ENCODE measurements at places on chromosomes 16 and 17.

GRCh38 chr16:15836965-15837611, 19.7 kb downstream of the MYH11 start:
- no peak for DNase-seq

DNA sequence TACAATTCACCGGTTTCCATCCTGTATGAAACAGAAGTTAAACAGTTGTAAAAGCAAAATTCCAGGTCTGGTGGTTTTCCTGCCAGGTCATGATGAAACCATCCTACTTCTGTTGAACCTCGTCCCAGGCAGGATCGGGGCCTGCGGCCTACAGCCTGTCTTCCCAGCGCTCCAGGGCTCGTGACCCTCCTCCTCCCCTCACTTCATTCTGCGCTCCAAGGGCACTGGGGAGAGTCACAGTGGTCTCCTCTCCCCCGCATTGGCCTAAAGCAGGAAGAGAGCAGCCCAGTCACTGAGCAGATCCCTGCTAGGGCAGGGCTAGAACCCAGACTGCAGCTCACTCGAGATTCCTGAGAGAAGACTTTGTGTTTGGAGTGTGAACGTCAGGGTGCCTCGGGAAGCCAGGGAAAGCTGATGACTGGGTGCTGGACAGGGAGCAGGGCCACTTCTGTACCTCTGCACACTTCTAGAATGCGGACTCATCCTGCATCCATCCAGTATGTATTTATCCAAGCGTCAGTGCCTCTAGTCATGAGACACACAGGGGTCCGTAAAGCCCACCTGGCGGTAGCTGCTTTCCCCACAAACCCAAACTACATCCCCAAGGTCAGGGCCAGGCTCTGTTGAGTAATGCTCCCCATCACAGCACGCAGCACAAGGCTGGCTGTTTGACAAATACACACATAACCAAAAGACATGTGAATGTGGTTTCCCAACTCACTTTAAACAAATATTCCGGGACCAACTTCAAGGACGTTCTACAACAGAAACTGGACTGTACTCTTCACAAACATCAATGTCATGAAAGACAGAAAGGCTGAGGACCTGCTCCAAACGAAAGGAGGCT, 1.7 kb upstream of the ITGAE start:
- DNase-seq: no peak

DNA sequence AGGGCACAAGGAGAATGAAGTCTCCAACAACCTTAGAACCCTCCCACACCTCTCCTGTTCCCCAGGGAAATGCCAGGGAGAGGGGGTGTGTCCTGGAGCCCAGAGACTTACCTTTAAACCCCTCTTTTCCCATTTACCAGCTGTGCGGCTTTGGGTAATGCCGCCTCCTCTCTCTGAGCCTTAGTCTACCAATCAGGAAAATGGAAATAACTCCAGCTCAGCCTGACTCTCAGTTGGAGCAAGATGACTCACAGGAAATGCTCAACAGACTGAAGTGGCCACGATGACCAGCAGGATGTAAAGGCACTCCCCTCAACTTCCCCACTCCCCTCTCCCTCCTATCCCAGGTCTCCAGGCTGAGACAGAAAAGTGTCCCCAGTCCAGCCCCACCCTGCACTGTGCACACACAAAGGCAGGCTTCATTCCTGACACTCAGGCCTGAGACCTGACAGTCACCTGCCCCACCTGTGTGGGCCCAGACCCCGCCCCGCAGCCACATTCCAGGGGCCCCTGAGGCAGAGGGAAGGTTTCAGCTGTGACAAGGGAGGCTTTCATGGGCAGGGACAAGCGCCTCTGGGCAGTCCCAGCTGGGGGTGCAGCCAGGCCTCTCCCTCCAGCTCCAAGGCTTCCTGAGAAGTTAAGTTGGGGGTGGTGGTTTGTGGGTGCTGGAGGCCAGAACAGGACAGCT, 3.0 kb upstream of the KRT15 start:
- peak; percentile 55 for DNase-seq

GRCh38 chr16:3787924-3788661, 70.8 kb upstream of the TRAP1 start:
- no peak for DNase-seq

DNA sequence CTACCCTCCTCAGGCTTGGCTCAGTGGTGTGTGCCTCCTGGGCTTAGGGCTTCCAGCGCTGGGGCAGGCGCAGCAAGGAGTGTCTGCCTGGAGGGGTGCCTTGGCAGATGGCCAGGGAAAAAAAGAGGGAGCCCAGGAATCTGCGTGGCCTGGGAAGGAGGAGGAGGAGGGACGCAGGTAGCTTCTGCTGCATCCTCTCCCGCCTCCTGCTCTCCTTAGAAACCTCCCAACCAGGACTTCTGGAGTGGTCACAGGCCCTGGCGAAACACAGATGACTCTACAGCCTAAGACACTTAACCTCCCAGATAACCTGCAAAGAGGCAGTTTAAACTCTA, 7.3 kb upstream of the BCAR1 start:
- DNase-seq: no peak

DNA sequence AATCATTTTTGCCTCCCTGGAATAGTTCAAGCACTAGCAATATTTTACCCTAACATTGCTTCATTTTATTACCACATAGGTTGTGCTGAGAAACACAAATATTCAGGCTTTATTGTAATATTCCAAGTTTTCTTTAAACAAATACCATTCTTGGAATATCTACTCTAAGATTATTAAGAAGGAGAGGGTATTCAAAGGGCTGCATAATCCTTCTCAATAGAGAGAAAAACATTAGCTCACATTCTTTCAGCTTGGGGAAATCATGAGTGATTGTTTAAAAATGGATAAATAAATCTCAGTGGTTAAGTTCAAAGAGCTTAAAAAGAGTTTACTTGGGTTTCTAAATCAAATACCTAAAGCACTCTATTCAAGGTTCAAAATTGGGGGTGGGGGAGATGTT, 111.9 kb upstream of the CORO6 start:
- DNase-seq: no peak

DNA sequence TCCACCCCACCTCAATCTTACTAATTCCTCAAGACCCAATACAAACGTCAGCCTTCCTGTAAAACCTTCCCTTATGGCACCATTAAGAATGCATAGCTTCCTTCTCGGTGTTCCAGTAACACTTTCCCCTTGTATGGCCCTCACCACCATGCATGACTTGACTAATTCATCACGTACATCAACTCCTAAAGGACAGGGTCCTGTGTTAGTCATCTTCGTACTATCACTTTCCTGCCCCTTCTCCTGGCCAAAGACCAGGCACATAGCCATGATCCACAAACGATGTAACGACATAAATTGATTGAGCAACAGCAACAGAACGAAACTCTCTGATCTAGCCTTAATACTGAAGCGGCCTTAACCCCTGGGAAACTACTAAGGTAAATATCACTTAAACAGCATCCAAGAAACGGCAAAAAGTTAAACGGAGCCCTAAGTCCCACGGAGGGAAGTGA, 612 bp downstream of the PSMD12 start:
- no peak for DNase-seq

GRCh38 chr17:27514595-27515413, 58.6 kb downstream of the KSR1 start:
- no peak for DNase-seq

- no peak for DNase-seq
These were observed 18.3 kb downstream of the TPSG1 start for GRCh38 chr16:1206786-1207185.

- DNase-seq: no peak
These were observed 58.0 kb upstream of the HNF1B start for GRCh38 chr17:37802712-37803416.

DNA sequence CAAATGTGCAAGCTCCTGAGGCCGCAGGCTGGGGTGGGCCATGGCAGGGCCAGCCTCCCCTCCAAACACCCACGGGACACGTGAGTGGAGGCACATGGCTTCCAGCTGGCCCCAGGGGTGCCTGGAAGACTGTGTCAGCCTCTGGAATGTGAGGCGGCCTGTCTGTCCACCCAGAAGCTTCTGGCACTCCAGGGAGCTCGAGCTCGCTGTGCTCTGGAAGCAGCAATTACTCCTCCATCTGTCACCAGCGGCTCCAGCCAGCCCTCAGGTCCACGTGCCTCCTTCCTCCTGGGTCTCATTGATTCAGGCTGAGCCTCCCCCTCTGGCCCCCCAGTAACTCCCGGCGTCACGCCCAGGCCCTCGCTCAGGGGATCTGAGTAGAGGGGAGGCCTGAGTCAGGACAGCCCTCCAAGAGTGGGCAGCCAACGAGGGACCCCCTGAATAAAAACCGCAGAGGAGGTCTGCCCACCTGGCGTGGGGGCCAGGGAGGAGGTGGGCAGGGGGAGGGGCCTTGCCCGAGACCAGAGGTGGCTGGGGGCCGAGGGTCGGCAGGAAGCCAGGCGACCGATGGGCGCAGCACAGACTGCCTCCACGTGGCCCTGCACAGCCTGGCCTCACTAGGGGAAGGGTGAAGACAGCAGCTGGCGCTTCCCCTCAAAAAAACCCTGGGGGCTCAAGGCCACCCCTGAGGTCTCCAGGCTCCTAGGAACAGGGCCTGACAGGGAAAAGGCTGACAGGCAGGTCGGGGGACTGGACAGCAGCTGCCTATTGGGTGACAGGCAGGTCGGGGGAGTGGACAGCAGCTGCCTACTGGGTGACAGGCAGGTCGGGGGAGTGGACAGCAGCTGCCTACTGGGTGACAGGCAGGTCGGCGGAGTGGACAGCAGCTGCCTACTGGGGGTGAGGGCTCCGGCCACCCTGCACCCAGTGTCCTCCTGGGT, 11.9 kb downstream of the PIEZO1 start:
- no peak for DNase-seq

DNA sequence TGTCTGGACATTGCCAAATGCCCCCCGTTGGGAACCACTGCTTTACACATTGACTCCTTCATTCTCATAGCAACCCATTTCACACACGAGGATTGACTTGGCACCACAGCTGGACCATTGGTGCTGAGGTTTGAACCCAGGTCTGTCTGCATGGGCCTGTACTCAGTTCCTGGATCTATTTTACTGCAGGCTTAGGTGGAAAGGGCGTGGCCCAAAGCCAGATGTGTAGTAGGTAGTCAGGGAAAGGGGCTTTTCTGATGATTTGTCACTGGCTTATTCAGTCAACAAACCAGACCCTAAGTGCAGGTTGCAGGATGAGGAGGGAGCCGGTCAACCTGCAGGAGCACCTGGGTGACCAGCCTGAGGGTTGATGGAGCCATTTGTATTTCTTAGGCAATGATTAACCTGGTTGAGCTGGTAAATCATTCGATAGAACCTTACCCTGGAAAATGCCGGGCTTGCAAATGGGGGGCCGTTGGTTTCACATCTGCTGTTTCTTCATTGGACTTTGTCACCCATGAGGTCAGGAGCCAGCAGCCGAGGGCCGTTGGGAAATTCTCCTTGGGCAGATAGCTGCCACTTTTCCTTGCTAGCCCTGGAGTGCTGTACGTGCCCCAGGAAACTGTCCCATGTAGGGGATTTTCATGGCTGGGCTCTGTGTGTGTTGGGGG, 104.4 kb downstream of the CMIP start:
- DNase-seq: peak; percentile 22

GRCh38 chr17:14775731-14776492, 475.0 kb downstream of the HS3ST3B1 start:
- DNase-seq: no peak

GRCh38 chr17:43405861-43406260, 7.1 kb downstream of the ARL4D start:
- no peak for DNase-seq

GRCh38 chr16:1509307-1510221, 16.4 kb downstream of the TELO2 start:
- no peak for DNase-seq

DNA sequence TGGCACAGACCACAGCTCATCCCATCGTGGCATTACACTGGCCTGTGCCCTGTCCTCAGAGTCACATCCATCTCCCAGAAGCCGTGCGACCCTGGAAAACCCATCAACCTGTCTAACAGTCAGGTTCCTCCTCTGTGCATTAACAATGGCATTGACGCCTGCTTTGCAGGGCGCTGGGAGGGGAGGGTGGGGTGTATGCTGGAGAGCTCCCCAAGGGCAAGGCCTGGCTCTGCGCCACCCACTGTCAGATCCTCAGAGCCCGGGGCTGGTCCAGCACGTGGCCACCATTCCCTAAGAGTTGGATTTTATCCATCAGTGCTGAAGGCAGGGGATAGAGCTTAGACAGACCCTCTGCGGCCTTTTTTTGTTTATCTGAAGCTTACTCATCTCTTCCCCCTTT, 28.7 kb downstream of the NOS2 start:
- DNase-seq: no peak

DNA sequence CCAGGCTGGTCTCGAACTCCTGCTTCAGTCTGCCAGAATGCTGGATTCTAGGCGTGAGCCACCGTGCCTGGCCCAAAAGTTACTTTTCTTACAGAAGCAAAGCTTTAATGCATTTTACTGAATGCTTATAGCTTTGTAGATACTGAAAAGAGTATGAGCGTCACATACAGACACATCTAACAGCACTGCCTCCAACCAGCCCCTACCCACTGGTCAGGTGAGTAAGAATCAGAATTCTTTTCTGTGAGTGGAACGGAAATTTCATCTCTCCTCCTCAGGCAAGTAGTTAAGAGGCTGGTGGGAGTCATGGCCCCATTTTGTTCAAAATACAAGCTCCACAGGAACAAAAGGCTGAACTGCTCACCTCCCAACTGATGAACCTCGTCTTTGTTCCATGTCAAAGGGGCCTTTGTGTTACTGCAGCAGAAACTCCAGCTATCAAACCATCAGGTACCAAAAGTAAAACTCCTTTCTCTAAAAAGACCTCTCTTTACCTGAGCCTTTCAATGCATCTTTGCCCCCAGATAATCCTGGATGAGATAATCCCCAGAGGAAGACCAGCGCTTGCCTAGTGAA, 92.4 kb upstream of the RPH3AL start:
- no peak for DNase-seq

DNA sequence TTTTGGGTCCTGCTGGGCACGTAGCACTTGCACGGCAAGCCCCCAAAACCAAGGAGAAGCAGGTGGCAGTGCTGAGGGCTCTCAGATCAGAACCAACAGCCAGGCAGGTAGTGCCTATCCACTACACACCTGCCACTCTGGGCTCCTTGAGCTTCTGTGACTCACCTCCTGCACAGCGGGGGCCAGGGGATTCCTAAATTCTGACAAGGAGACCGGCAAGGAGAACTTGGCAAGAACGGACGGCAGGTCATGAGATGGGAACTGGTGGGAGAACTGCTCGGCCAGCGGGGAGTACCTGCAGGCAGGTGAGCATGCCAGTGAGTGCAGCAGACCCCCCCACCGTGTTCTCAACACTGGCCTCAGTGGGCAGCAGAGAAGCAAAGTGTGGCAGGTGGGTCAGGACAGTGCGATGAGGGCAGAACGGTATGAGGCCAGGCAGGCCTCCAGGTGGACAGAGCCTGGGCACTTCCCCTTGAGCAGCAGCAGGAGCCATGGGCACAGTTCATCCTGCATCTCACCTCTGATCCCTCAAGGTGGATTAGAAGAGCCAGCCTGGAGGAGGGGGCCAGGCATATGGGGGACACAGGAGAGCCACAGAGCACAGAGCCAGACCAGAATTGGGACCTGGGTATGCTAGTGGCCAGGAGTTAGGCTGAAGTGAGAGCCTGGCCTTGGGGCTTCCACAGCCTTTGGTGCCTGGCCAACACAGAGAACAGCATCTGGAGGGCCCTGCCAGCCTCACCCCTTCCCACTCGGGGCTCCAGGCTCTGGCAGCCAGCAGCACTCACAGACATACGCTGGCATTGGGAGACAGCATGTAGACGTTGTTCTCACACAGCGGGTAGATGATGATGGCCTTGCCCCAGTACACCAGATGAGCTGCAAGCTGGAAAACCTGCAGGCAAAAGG, 14.7 kb downstream of the MPG start:
- DNase-seq: no peak
